Activated T-cell treated with anti-CD3 and anti-CD28 coated beads for 48 hours (primary cell): ENCODE measurements at places on chromosomes 11 and 22.

DNA sequence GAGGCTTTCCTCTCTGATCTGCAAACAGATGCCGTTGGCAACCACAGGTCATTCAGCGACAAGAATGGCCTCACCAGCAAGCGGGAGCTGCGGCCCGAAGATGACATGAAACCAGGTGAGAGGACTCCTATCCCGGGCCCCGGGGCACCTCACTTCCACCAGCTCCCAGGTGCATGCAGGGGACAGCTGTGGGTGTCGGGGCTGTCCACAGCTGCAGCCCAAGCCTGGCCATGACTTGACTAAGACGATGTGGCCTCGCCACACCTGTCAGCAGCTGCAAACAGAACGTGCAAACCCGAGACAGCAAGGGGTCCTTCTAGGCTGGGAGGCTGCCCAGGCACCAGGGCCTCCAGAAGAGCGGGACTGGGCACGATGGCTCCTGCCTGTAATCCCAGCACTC is 3.6 kb downstream of the GAL start:
- DNase-seq: no peak

DNA sequence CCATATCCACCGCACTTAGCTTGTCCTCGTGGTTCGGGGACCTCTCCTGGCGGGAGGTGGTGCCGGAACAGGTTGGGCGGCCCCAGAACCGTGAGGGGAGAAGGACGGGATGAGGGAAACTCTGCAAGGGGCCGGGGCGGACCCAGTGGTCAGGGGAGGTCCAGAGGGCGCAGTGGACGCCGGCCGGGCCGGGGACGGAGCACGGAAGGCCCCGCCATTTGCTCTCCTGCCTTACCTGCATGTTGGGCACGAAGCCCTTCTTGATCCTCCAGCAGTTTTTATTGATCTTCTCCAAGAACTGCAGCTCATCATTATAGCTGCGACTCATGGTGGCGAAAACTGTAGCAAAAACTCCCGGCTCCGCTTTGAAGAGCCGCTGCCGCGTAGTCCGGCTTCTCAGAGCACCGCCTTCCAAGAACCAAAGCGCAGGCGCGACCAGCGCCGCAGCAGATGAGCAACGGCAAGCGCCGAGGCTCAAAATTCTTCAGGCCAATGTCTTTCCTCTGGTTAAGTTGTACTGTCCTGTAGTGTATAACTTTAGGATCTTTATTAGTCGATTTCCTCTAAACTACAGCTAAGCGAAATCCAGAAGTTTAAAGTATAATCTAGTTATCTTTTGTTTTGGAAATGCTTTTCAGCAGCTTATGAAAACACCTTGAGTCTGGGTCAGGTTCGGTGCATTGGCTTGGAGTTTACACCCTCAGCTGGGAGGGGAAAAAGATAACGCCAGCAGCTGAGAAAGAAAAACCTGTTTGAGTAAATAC is at the start of gene RTCB:
Gene RTCB, minus strand, starts transcription at position 419 of the 764 bp plus-strand sequence. Its CDS starts 91 bp downstream, at position 328.
- DNase-seq: peak; percentile 88

DNA sequence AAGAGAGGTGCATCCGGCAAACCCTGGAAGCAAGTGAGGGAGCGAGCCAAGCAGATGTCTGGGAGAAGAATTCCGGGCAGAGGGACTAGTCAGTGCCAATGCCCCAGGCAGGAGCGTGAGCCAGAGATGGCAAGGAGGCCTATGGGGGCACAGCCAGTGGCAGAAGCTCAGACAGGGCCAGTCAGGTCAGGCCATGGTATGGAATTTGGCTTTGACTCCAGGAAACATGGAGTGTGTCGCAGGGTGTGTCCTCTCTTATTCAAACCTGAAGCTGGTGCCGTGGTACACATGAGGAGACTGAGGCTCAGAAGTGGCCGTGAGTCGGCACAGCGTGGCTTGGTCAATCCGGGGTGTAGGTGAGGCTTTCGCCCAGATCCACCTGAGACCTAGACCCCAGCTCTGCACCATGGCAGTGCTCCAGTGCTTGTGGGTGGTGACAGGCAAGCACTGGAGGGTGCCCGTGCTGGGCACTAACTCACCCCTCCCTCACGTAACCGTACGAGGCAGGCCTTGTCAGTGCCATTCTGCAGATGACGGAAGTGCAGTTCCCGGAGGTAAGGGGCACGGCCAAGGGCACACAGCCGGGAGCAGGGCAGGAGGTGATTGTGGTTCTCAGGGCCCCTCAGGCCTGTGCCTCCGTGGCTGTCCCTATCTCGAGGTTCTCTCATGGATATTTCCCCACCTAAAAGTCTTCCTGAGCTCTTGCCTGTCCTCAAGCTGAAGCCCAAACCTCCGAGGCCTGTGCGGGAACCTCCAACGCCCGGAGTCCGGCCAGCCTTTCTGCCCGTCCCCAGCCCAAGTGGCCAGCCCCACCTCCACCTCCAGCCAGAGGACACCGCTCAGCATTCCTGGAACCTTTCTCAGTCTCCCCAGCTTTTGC is 10.6 kb upstream of the SPI1 start:
- DNase-seq: no peak

- no peak for DNase-seq
Measured at GRCh38 chr11:2510626-2511402, 66.0 kb downstream of the KCNQ1 start.

DNA sequence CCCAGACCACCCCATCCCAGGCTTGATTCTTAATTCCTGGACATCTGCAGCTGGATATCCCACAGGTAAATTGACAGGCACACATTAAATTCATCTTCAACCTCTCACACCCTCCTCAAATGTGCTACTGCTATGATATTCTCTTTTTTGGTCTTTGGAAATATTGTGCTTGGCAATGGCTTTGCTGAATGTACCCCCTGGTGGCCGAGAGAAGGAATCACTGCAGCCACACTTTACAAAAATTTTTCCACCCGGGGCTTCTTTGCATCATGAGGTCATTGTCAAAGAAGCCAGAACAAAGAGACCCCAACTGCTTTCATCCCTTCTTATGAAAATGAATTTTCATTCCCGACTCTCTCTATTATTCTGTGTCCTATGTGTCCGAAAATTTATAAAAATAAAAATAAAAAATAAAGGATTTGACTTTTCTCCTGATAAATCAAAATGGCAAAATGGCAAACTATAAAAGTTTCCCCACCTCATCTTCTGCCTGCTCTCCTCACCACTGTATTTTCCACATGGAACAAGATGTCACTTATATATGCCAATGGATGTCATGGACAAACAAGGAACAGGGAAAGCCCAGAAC is 15.0 kb upstream of the CYB5R2 start:
- DNase-seq: no peak

GRCh38 chr11:17607591-17608570 is 60.8 kb downstream of the OTOG start:
- DNase-seq: no peak
